Ureter (tissue), 1 donor: ENCODE measurements at places on chromosomes 2 and 18. TPM values are rescaled to one million over a fixed set of nuclear protein-coding genes. Genes with fewer than 3 reads are reported as not detected.
A peak's percentile ranks its signal among the peaks of the same experiment; 100 is the strongest.

GRCh38 chr2:48948400-48949125 lies 193.0 kb upstream of the LHCGR start:
- no peak for DNase-seq

DNA sequence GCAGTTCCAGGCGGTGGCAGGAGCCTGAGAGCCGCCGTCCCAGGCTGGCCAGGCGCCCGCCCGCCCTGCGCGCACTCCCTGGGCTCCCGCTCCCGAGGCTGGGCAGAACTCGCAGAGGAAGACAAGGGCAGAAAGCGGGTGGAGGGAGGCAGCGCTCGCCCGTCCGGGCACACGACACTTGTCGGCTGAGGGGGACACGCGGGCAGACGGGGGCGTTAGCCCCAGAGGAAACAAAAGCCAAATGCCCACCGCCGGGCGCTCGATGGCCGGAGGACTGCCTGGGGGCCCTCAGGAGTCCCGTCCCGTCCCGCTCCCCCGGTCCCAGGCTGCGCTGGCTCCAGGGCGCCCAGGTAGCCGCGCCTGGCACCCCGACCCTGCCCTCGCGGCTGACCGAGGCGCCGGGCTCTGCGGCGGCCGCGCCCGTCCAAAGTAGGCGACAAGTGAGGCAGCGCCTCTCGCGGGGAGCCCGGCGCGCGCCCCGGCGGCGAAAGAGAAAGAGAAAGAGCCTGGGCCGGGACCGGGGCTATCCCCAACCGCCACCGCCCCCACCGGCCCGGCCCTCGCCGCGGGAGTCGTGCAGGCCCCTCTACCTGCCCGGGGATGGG lies 491 bp downstream of the L3MBTL4 start:
- peak; percentile 71 for DNase-seq

GRCh38 chr2:172664766-172665165 lies 70.9 kb upstream of the RAPGEF4 start:
- no peak for DNase-seq

GRCh38 chr2:152098496-152099366 lies at the start of gene CACNB4:
Gene CACNB4, minus strand, starts transcription at chr2:152099044.
- no peak for DNase-seq

GRCh38 chr2:98825858-98826257 lies 94.9 kb upstream of the MGAT4A start:
- DNase-seq = no peak

DNA sequence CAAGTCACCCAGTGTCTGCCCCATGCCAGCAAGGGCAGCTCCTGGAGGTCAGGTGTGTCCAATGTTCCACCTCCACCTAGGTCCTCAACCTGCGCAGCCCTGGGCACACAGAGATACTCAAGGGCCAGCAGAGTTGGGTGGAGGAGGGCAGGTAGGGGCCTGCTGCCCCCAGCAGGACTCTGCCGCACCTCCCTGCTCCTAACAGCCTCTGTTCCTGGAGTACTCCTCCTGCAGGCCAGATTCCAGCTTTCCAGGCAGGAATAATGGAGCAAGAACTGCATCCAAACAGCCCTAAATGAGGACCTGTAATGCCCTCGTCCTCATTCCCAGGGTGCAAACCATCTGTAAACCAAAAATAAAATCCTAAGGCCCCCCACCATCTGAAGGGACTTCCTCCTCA lies 44.4 kb upstream of the ACAA2 start:
- DNase-seq = no peak

- no peak for DNase-seq
Observed at GRCh38 chr2:86821842-86822241, 31.1 kb upstream of the CD8A start.

- peak; percentile 78 for DNase-seq
Observed at GRCh38 chr18:48541026-48541746, 2.4 kb downstream of the CTIF start.

DNA sequence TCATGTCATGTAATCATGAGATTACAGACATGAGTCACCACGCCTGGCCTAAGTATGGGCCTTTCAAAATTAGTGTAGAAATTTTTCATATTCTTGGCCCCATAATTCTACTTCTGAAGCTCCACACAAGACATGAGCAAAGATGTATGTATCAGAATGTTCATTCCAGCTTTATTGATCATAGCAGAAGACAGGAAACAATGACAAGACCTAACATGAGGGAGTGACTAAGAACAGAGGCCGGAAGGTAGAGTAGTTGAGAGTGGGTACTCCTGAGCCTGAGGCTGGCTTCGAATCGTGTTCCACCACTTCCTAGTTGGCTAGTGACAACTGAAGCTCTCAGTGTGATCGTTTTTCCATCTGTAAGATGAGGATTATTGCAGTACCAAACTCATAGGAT lies 89.3 kb downstream of the ARMC9 start:
- no peak for DNase-seq

DLX1 gene
- total RNA-seq = not detected

VWA3B gene
- total RNA-seq = 1.7 TPM
